SK-MEL-5 (cell line): ENCODE measurements at places on chromosomes 12 and 14. TPM values are rescaled to one million over a fixed set of nuclear protein-coding genes. Genes with fewer than 3 reads are reported as not detected.
A peak's percentile ranks its signal among the peaks of the same experiment; 100 is the strongest.

GRCh38 chr12:12474471-12474928 lies 88.2 kb downstream of the DUSP16 start:
- no peak for DNase-seq

TAS2R8 gene
- total RNA-seq = not detected in 2 replicates

JAG2 gene
- 1.3 TPM in 2 replicates for total RNA-seq

TMEM229B gene
- total RNA-seq = 59.2 and 62.3 TPM in 2 replicates

DNA sequence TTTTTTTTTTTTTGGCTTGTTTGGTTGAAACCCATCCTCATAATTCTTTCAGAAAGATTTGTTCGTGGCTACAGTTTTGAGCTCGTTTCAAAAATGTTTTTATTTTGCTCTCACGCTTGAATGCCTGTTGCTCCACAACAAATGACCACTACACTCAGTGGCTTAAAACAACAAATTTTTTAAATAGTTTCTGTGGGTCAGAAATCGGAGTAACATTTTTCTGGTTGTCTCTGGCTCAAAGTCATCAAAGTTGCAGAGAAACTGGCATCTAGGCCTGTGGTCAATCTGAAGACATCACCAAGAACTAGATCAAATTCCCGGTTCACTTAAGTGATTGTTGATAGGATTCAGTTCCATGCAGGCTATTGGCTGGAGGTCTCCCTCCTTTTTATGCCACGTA lies 560.0 kb downstream of the SNAPC1 start:
- DNase-seq = no peak

VASH1 gene
- total RNA-seq = 1.9 and 2.6 TPM in 2 replicates

GRCh38 chr12:106114447-106115068 lies 24.2 kb downstream of the NUAK1 start:
- no peak for DNase-seq

DNA sequence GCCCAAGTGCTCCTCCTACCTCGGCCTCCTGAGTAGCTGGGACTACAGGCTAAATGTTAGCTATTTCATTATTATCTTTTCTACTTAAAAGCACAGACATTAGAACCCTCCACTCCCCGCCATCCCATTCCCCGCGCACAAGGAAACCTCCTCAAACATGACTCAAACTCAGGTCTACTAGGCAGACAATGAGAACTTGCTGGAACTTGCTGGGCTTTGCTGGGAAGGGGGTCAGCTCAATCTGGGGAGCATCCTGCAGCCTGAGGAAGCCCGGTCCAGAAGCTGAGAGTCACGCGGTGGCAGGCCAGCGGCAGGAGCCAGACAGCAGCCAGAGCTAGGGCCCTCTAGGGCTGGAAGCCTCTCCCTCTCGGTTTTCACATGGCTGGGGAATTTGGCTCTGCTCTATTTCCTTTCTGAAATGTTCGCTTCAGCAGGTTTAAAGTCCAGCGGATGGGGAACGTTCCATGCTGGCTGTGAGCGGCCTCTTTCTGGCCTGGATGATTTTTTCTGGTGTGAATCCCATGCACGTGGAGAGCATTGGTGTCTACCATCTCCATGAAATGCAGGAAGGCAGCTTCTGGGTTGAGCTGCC lies 68.5 kb downstream of the SLC6A12 start:
- no peak for DNase-seq

DNA sequence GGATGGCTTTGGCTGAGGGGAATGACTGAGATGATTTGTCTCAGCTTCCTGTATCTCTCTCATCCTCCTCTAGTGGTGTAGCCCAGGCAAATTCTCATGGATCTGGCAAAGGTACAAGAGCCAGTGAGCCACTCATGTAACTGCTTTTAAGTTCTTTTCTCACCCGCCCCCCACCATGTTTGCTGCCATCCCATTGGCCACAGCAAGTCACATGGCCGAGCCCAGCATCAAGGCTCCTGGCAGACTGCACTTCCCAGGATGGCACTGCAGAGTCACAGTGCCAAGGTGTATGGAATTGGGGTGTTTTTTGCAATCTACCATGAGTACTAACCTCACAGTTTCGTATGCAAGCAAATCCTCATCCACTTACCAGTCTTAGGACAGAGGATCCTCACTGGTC lies 50.9 kb downstream of the CHST11 start:
- peak; percentile 18 for DNase-seq
